Neural crest cell (in vitro differentiated cells): ENCODE measurements at places on chromosomes 4 and X.

DNA sequence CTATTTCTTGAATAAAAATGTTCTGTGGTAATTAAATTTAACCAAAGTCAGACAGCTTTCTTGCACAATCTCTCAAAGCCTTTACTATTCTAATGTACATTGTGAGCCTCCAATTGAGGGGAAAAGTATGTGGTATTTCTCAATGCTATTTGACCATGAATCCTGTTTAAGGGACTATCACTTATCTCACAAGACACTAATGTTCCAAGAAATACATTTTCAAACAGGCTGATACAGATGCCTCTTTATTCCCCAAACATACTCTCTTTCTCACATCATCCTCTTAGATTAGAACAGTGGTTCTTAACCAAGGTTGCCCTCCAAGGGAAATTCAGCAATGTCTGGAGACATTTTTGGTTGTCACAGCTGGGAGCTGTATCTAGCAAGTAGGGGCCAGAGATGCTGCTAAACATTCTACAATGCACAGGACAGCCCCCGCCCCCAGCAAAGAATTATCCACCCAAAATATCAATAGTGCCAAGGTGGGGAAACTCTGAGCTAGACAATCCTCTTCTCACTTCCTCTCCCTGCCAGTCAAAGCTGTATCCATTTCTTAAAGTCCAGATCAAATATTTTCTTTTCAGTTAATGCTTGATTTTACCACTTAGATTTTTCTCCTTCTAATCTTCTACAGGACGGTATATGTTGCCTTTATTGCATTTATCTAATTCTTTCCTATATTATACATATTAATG lies 129.2 kb upstream of the TRIM2 start:
- no peak for DNase-seq

GRCh38 chrX:107566604-107567262 lies 61.6 kb upstream of the PRPS1 start:
- no peak for DNase-seq

GRCh38 chr4:1291091-1291490 lies 1.4 kb downstream of the MAEA start:
- no peak for DNase-seq

DNA sequence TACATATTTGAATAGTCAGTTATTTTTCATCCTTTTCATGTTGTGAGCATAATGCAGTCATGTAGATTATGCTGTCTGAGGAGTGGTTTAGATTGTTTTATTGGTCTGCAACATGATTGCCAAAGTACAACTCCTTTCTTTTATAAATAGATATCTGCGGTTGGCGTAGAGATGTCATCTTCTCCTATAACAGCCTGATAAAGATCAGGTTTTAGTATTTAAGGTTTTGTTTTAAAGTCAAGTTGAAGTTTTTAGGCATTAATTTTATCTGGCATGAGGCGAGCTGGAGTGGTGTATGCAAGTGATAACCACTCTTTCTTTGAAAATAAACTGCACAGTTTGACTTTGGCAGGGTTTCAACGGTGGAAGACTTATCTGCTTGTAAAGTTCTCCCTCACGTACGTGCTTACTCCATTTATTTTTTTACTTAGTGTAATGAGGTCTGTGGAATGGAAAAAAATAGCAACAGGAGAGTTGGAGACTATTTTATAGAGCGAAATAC lies 126.3 kb downstream of the FBXO8 start:
- no peak for DNase-seq
